ENCODE measurements at places on chromosomes 11 and 22.

- DNase-seq = no peak
These were observed 210.3 kb downstream of the DDX10 start for GRCh38 chr11:108875134-108875533.

DNA sequence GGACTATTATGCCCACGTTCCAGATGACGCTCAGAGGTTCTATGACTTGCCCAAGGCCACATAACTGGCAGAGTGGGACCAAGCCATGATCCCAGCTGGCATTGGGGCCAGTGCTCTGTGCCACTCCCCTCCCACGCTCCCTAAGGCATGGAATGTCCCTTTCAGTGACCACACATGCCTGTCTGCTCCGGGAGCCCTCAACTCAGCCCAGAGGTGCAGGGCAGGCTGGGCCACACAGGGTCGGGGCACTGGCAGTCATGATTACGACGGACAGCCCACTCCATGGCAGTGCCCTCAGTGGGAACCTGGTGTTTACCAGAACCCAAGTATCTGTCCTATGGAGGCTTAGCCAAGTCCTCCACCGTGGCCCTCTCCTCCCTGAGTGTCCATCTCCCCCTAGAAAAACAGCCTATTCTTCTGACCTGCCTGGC, 10.0 kb downstream of the RHBDD3 start:
- DNase-seq = no peak

GRCh38 chr11:33825854-33826560, 51.7 kb upstream of the FBXO3 start:
- no peak for DNase-seq

GRCh38 chr11:110728476-110728875, 16.2 kb upstream of the ARHGAP20 start:
- no peak for DNase-seq

DNA sequence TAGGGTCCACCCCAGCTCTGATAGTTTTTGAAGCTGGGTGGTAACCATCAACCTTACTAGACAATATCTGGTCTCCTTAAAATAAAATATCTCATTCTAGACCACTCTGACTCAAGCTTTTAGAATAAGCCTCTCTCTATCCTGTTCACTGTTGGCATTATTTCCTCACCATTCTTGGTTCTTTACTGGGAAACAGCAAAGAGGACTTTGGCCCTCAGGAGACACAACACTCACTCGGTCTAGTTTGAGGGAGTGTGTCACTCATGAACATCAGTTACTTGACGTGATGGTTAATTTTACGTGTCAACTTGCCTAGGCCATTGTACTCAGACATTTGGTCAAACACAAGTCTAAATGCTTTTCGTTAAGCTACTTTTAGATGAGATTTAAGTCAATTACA, 110.6 kb downstream of the FAM76B start:
- no peak for DNase-seq

GRCh38 chr11:20113149-20113438, 47.2 kb downstream of the DBX1 start:
- DNase-seq = no peak

DNA sequence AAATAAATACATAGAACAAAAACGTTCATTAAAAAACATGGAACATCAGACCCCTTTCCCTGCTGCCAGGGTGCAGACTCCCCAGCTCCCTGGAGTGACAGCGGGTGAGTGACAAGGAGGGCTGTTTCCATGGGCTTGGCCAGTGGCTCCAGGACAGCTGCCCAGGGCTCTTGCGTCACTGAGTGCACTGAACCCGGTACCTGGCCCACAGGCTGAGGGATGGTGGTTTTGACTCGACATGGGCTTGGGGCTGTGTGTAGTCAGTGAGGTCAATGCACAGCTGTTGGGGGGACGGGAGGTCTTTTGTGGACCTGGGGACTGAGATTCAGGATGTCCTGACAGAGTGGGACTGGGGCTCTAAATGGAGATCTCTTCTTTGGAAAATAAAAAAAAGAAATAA, 142.1 kb upstream of the B3GAT1 start:
- DNase-seq = no peak

DNA sequence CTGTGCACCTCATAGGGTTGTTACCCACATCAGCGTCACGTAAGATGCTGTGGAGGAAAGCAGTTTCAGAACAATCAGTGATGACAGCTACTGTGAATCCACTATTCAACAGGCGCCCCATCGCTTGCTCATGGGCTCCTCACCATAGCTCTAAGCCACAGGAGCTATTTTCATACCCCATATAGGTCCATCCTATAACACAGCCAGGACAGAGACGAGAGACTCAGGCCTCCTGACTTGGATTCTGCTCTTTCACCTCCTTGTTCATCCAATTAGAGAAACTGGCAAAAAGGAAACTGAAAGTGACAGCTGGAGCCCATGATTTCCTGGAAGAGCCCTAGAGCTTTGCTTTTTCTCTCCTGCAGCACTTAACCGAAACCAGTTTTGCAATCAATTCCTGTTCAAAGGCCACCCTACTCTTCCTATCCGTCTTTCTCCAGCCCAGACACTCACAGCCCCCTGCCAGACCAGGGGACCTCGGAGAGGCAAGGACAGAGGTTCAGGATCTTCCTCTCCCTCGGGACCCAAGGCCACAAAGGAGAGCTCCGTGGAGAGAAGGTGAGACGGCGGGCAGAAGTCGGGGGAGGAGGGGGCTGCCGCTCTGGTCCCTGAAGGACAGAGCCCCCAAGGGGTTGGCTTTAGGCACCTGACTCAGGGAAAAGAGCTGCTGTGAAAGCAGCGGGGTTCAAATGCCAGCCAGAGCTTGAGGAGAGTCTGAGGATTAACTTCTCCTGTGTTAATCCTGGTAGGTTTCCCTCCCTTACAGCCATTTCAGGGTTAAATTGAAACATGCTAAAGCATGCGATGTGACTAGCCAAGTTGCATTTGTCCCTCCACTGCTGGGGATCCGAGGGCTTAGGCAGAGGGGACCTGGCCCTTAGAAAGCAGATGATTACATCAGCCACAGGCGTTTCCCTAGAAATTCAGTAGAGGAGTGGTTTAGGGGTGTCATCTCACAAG, at the start of gene APOL6:
TSS of gene APOL6 (plus strand) at position 381 of the 960 bp plus-strand sequence. CDS start 7,980 bp downstream, outside the sequence.
- peak; percentile 82 for DNase-seq

DNA sequence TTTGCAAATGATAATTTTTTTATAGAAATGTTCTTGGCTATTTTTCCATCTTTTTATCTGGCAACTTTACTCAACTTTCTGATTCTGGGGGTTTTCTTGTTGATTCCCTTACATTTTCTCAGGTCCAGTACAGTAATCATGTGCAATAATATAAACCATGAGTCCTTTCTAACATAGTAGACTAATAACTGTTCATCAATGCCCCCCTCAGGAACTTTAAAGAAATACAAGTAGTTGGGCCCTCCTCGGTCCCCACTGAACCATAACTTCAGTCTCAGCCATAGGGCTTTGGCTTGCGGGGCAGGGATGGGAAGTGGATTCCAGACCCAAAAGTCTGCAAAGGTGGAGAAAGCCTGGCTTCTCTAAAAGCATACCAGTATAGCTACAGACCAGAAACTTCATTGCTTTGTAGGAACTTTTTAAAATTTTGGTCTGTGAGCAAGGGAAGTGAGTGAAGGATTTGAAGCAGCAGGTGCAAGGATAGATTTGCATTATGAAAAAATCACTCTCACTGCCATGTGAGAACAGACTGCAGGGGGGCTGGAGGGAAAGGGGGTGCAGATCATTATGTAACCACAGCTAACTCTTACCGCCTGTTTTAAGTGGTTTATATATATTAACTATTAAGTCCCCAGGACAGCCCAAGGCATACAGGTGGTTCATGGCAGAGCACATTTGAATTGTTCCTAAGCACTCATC, 10.4 kb upstream of the TUB start:
- DNase-seq = peak; percentile 42

GRCh38 chr11:112315861-112316739, 55.4 kb upstream of the PLET1 start:
- DNase-seq = no peak

GRCh38 chr22:41532908-41533825, 11.1 kb downstream of the POLR3H start:
- DNase-seq = peak; percentile 61

GRCh38 chr22:29325785-29326315, 10.4 kb upstream of the RASL10A start:
- no peak for DNase-seq

GRCh38 chr22:41966607-41967240, 2.5 kb upstream of the SEPTIN3 start:
- peak; percentile 98 for DNase-seq

GRCh38 chr11:95325777-95326258, 94.8 kb upstream of the SESN3 start:
- DNase-seq = no peak

GRCh38 chr11:117478126-117478860, 150.6 kb downstream of the CEP164 start:
- no peak for DNase-seq

DNA sequence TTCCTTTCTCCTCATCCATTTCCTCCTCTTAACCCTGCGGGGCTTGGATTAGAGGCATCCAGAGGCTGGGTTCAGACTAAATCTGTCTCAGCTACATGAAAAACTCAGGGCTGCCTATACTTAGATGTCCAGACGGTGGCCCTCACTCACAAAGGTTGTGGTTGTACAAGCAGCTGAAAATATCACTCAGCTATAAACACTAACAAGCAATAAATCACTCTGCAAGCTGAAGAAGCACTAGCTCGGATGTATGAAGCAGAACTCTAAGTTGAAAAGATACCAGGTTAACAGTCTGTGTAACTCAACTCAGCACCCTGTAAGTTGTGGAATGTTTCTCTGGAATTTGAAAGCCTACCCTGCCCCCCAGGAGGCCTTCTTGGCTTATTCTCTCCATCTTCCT, 82.9 kb downstream of the EXT2 start:
- peak; percentile 63 for DNase-seq

DNA sequence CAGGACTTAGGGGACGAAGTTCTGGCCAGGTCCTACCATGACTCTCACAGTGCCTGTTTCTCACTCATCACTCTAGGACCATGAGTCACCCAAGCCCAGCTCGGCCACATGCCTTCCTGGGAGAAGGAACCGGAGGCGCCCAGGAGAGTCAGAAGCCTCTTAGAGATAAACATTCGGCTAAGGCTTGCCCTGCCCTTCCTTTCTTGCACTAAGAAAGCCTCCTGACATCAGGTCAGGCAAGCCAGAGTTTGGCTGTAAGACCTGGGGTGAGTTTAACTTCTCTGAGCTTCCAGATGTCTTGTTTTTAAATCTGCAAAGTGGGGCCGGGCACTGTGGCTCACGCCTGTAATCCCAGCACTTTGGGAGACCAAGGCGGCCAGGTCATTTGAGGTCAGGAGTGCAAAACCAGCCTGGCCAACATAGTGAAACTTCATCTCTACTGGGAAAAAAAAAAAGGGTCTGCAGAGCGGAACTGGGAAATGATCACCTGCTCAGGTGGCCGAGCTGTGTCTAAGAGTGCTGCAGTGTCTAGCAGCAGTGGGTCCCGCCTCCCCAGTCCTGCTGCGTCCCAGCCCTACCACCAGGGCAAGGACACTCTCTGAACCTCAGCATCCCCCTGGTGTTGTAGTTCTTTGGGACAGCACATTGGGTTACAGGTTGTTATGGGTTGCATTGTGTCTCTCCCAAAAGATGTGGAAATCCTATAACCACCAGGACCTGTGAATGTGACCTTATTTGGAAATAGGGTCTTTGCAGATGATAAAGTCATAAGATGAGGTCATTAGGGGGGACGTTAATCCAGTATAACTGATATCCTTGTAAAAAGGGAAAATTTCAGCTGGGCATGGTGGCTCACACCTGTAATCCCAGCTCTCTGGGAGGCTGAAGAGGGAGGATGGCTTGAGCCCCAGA, 1.8 kb upstream of the CARS1 start:
- peak; percentile 92 for DNase-seq

GRCh38 chr11:32939046-32939445, 46.4 kb downstream of the QSER1 start:
- no peak for DNase-seq

DNA sequence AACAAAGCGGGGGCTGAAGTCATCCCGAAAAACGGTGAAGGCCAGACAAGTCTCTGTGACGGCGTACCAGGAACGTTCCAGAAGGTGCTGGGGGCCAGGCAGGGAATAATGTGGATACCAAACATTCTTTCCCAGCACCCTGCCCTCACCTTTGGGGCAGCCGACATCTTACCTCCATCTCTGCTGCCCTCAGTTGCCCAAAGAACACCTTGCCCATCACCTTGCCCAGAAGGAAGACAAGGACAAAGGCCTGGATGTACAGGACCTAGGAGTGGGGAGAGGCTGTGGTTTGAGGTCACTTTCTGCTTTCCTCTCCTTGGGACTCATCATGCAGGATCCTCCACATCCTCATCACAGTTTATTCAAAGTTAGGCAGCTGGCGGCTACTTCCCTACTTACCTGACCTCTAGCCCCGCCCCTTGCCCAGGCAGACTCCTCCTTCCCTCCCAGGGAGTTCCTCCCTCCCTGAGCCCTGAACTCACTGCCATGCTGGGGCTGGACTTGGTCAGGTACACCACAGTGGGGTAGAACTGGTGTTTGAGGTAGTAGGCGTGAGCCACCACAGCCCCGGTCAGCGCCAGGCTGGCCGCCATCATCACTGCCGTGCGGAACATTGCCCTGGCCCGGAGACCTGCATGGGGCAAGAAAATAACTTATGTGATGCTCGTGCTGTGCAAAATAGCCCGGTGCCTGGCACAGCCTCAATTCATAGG, 1.2 kb downstream of the SYVN1 start:
- peak; percentile 29 for DNase-seq

DNA sequence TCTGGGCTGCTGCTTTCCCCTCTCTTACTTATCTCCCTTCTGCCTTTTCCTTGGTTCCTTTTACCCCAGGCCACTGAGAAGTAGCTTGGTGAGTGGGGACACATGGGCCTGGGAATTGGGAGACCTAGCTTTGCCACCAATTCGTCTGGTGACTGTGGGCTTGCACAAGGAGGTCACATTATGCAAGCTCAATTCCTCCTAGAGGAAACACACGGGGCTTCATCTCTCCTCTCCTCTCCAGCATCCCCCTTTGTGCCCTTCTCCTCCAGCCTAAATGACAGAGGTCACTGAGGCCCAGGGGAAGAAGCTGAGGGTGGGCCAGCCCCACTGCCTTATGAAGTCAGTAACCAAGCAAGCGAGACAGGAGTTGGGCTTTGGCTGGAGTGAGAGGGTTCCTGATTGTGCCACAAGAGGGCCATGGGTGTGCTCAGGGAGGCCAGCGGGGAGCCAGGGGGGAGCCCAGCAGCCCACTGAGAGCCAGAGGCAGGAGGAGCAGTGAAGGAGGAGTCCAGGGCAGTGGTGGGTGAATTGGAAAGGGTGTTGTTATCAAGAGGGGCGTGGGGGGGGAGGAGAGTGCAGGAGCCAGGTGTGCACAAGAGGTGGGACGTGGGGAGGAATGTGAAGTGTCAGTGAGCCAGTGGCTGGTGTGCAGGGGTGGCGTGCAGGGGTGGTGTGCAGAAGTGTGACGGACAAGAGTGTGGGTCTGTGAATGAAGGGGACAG, 2.0 kb downstream of the CLCF1 start:
- peak; percentile 65 for DNase-seq

DNA sequence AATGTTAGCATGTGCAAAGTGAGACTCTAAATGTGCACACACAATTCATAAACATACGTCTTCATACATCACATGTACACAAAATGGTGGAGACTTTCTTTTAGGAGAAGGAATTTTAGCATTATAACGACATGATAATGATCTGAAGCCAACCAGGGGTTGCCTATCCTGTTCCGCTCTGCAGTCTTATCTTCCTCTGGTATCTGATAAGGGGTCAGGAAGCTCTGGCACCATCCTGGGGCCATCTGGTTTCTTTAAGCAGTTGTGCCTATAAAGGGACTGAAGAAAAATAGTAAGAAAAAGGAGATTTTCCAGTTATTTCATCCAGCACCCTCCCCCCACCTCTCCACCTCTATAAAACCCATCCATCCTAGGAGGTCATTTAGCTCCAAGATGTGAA, 5.8 kb upstream of the NUP50 start:
- DNase-seq = no peak
